ENCODE measurements at places on chromosomes 7 and 10.

GRCh38 chr7:38702002-38702535 is 70.9 kb upstream of the AMPH start:
- DNase-seq: no peak

- DNase-seq: no peak
These were observed 576.8 kb upstream of the LRRTM3 start for GRCh38 chr10:66349076-66349475.

GRCh38 chr7:44569959-44570358 is 3.7 kb downstream of the DDX56 start:
- DNase-seq: no peak

DNA sequence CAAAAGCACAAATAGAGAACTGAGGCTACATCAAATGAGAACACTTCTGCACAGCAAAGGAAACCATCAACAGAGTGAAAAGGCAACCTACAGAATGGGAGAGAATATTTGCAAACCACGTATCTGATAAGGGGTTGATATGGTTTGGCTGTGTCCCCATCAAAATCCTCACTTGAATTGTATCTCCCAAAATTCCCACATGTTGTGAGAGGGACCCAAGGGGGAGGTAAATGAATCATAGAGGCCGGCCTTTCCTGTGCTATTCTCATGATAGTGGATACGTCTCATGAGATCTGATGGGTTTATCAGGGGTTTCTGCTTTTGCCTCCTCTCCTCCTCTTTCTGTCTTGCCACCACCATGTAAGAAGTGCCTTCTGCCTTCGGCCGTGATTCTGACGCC is 120.6 kb upstream of the FRMD4A start:
- DNase-seq: no peak

DNA sequence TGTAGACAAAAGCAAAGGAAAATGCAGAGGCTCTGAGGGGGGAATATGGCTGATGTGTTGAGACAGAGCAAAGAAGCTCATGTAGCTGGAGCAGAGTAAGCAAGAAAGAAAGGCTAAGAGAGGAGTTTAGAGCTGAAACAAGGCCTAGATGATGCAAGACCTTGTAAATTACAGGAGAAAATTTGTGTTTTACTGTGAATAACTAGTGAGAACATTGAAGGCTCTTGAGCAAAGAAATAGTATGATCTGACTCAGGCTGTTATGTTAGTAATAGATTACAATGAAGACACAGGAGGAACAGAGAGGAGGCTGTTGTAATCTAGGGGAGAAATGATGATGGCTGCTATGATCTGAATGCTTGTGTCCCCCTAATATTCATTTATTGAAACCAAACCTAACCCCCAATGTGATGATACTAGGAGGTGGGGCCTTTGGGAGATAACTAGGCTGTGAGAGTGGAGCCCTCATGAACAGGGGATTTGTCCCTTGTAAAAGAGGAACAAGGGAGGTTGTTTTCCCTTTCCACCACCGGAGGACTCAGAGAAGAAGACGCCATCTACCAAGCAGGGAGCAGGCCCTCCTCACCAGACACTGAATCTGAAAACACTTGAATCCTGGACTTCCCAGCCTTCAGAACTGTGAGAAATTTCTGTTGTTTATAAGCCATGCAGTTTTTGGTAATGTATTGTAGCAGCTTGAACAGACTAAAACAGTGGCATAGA is 394.9 kb downstream of the HTR7 start:
- peak; percentile 35 for DNase-seq

- no peak for DNase-seq
These were observed 99.6 kb upstream of the NPS start for GRCh38 chr10:127449490-127449889.

- no peak for DNase-seq
These were observed 186.1 kb downstream of the BMPER start for GRCh38 chr7:34091321-34091917.

DNA sequence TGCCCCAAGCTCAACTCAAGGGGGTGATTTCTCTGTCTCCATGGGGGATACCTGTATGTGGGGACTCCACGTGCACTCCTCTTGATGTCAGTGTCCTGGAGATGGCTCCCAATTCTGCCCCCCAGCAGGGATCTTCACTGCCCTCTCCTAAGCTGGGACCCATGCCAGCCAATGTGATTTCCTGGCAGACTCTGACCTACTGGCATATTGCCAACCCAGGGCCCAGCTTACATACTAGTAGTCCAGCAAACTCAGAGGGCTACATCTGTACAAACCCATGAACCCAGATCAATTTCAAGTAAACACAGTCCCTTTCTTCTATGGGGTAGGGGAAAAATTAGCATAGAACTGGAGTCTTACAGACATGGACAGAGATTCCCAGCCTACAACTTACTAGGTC is 26.2 kb upstream of the BMPR1A start:
- DNase-seq: no peak

GRCh38 chr7:44769376-44769775 is 20.7 kb downstream of the ZMIZ2 start:
- no peak for DNase-seq

DNA sequence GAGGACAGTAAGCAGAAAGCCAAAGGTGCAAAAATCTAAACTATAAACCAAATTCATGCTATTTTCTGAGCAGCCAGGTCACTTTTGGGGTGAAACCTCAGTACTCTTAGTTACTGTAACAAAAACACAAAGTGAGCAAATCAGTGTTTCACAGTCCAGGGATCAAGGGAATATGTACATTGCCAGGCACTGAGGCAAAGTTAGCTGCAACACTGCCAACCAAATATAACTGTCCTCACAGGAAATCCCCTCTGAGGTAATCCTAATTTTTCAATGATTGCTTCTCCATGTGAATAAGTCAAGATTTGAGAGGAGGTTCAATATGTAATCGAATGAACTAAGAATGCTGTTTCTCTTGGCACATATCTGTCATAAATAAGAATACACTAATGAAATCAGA is 229.7 kb downstream of the TSPAN12 start:
- no peak for DNase-seq

GRCh38 chr10:114311023-114311422 is 72.0 kb downstream of the VWA2 start:
- DNase-seq: no peak

DNA sequence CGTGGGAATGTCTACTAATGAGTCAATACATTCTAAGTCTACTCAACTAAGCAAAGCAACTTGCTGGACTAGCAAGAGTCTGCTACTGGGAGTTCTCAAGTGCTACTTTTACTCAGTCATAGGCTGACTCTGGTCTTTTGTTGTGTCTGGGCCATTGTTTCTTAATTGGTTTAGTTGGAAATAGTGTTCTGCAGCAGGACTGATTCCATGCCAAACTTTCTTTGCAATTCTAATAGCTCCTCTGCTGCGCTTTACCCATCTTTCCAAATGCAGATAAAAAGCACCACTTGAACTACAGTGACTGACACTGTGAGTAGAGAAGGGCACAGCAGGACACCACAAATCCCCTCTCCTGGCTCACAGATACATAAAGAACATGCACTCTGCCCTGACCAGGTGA is 125.7 kb downstream of the CD36 start:
- no peak for DNase-seq

DNA sequence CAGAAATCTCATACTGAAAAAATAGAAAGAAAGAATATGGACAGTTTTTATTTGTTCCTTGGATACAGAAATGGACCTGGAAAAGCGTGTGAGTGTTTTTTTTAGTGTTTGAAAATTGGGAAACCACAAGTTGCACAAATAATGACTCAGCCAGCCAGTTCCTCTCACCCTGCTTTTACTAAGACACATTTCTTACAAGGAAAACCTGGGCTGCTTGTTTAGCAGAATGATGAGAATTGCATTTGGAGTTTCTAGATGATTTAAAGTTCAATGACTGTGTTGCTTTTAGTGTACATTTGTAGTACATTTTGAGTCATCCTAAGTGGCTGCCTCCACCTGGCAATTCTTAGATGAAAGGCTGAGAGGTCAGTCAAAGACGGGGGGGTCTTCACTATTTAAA is 218.7 kb downstream of the ABCA13 start:
- no peak for DNase-seq

DNA sequence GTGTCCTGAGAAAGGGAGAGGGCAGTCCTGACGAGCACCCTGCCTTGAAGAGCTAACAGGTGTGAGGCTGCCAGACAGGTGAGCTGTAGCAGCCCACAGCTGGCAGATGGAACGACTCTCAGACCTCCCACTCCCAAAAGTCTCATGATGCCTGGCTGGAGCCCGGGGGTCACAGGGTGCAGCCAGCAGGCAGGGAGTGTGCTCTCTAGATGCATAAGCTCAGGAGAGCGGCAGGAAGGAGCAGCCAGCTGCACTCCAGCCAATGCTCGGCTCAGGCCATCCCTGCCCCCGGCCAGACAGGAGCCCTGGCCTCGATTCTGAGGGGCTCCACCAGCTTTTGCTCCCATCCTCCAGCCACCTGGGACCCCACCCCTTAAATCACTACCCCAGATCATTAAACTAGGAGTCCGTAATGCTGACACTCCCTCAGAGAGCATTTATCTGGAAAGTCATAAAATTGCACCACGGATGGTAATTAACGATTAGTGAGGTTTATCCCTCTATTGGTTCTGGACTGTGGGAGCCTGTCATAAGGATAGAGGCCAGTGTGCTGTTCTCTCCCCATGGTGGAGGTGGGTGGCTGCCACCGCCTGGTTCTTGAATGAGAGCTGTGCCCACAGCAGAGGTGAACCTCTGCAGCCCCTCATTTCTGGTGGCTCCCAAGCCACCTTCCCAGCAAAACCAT is 63.5 kb upstream of the ZMIZ1 start:
- no peak for DNase-seq

DNA sequence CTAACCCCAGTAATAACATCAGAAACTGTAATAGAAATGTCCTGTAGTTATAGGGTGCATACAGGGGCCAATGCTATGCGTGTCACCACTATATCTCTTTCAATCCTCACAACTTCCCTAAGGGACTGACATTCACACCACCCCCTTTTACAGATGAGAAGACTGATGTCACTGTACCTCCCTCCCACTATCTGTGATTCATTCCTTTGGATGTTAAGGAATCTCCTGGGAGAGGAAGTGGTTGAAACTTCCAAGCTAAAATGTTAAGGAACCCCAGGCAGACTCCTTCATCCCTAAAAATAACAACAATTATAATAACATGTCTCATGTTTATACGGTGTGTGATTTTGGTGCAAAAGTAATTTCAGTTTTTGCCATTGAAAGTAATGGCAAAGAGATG is 5.4 kb downstream of the COL13A1 start:
- DNase-seq: peak; percentile 46

- no peak for DNase-seq
These were observed at the start of gene GRM3 for GRCh38 chr7:86643561-86644281. GRM3 (plus strand) TSS chr7:86643909; CDS start chr7:86765146, 121,237 bp downstream.

DNA sequence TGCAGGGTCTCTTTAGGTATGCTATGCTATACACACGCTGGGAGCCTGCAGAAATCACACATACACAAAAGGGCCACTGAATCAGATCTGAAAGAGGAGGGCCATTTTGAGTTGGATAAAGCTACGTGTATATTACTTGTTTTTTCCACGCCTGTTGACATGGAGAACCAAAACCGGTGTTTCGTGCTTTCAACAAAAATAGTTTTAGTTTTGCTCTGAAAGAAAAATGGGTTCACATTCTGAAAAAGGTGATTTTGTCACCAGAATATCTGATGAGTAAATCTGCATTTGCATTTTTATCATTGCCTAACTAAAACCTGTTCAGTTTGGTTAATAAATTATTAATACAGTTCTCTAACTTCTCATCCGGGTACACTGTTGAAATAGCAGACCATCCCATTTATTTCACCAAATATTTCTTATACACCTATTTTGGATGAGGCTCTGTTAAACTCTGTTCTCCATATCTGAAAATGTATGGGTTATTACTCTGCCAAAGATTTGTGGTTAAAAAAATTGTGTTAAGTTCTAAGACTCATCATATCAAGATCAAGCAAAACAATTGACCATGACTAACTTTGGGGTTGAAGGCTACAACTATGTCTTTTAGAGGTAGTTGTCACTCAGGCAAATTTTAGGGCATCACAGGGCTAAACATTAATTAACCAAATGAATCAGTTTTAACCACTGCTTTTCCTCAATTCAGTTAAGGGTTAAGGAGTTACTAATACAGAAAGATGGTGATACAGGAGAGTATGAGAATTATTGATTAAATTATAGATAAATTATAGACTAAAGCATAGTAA is 101.2 kb upstream of the RPA3 start:
- no peak for DNase-seq

GRCh38 chr10:12980102-12980661 is 21.3 kb downstream of the CCDC3 start:
- DNase-seq: no peak

DNA sequence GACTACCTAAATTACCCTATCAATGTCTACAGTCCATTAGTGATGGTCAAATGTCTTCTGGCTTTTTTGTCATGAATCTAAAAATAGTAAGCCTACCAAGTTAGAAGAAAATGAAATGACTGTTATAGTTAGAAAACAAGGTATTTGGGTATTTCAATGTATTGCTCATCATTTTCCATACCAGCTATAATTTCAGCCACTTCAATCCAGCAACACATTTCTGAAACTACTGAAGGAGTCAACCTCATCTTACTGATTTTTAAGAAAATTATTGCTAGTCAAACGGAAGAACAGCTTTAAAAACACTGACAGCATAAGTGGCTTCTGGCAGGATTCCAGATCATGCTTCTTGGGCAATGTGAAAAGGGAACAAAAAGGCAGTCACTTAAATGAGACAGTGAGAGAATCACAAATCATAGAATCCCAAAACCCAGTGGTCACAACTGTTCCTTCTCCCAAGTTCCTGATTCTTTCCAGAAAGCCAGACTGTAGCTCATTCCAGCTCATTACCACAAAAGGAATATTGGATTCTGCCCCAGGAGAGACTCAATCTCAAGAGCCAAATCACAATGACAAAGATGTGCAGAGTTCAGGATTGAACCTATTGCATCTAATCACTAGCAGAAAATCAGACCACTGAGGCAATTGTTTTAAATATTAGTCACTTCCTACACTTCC is 61.2 kb upstream of the LRRN3 start:
- DNase-seq: peak; percentile 28

DNA sequence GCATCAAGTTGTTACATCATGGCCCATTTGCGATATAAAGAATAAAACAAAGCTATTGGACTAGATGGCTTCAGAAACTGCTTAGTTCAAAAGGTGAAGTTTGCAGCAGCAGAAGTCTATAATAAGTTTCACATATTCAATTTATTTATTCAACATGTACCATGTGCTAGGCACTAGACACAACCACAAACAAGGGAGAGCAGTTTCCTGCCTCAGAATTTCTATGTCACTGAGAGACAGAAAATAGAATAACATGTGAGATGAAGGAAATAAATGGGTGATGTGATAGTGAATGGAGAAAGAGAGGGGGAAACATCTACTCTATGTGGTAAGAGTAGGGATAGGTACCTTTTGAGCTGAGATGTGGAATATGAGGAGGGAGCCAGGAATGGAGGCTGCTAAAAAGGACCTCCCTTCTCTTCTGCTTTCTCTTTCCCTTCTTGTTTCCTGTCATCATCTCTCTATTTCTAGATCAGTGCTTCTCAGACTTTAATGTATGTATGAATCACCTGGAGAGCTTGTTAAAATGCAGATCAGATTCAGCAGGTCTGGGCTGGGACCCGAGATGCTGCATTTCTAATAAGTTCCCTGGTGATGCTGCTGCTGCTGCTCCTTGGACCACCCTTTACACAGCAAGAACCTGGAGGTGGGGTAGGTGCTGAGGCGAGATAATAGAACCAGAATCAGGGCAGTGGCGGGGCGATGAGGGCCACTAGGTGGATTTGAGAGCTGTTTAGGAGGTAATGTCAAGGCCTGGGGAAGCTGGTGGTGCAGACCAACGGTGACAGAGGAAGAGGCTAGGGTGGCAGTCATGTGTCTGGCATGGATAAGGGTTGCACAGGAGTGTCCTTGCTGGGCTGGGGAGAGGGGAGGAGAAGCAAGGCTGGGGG is 13.7 kb upstream of the INMT start:
- no peak for DNase-seq
